Brain (organoid and tissue), 16 donors: ENCODE measurements at places on chromosomes 11 and 22.

DNA sequence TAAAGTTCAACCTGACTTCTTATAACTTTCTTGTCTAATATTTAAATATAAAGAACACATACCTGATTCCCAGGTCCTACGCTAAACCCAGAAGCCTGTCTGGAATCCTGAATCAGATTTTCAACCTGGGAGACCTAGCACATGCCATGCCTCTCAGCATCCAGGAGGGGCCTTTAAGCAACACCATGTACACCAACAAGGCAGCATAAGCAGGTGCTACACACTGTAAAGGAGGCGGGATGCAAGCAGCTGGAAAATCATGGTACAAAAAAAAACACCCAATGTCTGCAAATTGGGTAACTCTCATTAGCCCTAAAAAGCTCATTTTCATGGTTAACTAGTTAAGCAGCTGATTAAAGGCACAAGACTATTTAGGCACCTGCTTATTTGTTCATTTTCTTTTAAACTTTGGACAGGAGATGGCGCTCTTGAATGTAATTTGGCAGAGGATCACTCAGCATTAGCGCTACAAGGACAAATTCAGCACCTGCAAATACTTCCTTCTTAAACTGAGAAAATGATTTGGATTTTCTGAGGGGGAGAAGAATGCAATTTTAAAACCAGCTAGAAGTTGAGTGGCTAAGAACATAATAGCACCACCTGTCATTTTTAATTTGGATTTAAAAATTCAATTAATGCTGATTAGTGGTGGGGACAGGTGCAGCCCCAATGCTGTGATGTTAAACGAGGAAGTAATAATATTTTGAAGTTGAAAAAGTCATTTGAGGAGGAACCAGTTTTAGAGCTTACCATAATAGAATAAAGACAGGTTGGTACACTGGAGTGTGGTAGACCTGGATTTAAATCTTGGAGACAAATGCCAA lies 104.0 kb downstream of the FAR1 start:
- peak; percentile 92 for DNase-seq

DNA sequence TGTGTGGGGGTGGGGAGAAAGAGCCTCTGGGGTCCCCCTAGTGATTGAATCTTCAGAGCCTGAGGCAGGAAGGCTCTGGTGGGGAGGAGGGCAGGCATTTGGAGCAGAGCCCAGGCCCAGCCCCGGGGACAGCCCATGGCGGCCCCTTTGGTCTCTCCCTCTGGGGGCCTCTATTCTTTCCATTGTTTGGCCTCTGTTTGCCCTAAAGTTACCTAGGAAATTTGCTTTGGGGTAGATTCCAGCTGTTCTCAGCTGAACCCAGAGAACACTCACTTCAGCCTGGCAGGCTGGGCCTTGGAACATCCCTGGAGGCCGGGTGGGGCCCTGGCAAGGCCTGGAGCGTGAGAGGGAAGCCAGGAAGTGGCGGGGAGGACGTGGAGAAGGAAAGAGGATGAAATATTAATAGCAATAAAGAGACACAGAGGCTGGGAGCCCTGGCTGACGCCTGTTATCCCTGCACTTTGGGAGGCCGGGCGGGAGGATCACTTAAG lies 22.9 kb upstream of the A4GALT start:
- DNase-seq, result no peak

DNA sequence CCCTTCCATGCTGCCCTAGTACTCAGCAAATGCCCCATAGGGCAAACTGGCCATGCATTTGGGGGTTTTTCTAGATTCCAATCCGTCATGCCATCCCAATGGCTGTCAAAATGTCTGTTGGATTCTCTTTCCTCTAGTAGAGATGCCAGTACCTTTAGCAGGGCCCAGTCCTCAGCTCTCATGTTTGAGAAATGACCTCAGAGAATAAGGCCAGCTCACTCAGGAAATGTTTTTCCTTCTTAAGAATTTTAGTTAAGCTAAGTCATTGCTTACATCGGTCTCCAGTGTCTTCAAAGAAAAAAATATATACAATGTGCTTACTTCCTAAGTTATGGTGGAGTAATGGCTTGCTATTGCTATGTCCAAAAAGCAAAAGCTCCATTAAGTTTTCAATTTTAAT lies 14.1 kb upstream of the ALKBH3 start:
- DNase-seq, result no peak

- no peak for DNase-seq
Observed at GRCh38 chr11:83725269-83725560, 439.0 kb upstream of the CCDC90B start.

GRCh38 chr11:93577286-93577685 lies 34.1 kb upstream of the SMCO4 start:
- no peak for DNase-seq

DNA sequence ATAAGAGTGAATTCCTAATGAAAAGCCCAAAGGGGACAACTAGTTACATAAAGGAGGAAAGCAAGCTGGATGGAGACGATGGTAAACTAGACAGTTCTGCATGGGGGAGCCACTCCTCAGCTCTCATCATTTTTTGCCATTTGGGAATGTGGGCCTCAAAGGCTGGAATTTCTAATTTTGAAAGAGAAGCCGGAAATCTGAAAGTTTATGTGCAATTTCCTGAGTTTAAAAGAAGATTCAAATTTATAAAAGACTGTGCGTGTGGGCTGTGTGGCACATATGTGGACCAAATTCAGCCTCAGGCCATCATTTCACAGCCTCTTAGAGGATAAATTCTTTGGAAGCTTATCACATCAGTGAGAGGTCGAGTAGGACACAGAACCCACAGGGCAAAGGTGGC lies 18.3 kb upstream of the CRY2 start:
- no peak for DNase-seq

GRCh38 chr11:126585774-126586491 lies 230.4 kb downstream of the ST3GAL4 start:
- DNase-seq, result peak; percentile 84

- no peak for DNase-seq
Observed at GRCh38 chr11:10514202-10514601, 26.8 kb downstream of the RNF141 start.

- peak; percentile 60 for DNase-seq
Observed at GRCh38 chr11:11531131-11531908, 90.5 kb downstream of the GALNT18 start.

DNA sequence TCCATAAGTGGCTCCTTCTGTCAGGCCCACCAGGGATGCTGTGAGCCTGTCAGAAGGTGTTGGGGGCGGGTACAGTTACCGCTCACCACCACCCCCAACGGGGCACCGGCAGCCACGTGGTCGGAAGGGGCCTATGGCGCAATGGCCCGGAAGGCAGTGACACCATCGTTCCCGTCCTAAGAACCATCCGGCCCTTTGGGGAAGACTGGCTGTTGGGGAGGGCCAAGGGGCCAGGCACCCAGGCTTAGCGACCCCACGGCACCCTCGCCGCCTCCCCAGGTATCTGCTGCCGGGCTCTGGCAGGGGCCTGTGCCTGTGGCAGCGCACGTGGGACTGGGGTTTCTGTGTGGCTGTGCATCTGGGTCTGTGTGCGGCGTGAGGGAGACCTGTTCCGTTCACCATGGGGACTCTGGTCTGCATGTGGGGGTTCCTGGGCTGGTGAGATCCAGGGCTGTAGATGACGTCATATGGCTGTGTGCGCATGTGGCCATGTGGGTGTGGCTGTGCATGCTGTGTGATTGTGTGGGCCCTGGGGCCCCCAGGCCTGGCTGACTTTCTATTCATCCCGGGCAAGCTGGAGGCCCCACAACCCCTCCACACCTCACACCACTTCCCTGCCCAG lies 717 bp downstream of the OSM start:
- no peak for DNase-seq

DNA sequence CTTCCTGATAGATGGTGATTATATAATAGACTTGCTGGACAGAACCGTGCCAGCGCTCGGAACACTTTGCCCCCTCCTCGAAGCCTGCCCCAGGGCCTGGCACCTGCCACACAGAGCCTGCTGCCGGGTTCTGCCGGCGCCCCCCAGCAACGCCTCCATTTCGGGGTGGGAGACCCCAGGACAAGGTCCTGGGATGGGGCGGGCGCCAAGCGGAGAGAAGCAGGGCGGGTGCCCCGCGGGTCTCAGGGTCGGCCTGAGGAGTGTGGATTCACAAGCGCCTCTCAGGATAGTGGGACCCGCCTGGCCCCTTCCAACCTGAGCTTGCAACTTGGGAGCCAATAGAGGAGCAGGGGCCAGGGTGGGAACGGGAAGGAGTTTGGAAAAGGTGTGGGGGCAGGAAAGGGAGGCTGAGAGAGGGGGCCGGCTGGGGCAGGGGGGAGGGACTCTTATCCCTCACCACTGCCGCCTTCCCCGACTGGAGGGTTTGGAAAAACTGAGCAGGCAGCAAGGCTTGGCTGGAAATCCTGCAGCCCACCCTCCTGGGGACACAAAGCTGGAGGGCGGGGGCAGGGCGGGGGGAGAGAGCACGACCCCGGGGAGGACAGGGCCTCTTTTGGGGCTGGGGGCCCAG lies 3.3 kb upstream of the BCL9L start:
- peak; percentile 90 for DNase-seq

DNA sequence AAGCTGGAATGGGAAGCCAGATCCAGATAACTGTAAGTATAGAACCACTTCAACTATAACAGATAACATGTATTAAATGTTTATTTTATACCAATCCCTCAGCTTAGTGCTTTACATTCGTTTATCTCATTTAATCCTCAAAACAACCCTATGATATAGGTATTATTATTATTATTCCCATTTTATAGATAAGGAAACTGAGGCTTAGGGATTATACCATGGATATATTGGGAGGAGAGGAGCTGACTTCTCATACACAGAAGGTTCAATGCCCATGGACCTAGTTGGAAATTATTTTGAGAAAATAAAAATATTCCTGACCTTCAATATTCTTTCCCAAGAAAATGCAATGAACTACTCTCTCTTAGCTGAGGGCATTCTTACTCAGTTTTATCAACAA lies 140.4 kb upstream of the C11orf58 start:
- DNase-seq, result no peak
